Esophagus squamous epithelium (tissue), 5 donors: ENCODE measurements at places on chromosomes 7 and 10. TPM values are rescaled to one million over a fixed set of nuclear protein-coding genes. Genes with fewer than 3 reads are reported as not detected.

DNA sequence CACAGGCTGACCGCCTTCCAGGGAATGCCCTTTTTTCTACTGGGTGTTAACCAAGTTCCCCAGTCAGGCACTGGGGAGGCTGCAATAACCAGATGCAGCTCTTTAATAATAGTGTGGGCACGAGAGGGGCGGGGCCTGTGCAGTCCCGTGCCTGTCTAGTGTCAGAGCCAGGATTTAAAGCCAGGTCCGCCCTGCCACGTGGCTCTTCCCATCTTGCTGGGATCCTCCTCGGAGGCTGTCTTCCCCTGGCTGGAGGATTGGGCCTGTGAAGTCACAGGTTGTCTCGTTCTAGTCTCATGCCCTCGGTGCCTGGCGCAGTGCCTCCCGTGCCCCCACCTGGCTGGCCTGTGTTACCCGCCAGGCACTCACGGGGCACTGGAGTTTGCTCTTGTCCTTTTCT is 25.2 kb downstream of the TMEM120A start:
- peak overlapping the region; percentile 70 for H3K27ac ChIP-seq
- H3K4me1 ChIP-seq = no peaks in the 10 kb centered on the region
- no peak overlapping the region for H3K4me3 ChIP-seq
- H3K27me3 ChIP-seq = no peaks in the 10 kb centered on the region
- H3K36me3 ChIP-seq = peaks cover 66% of the 10 kb centered on the region

DNA sequence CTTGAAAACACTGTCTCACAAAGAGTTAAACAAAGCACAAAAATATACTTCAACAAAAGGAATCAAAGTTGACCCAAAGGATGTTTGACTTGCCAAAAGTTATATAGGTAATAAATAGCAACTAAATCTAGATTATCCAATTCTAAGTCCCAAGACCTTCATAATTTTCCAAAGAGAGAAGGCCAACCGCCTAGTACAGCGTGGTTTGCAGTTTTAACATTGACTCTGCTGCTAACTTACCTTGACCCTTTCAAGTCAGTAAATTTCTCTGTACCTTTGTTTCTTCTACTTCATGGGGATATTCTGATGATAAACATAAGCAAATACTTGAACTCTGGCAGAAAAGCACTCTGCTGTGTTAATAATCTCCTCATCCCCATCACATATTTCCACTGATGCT is 1.9 kb upstream of the GPR22 start:
- H3K36me3 ChIP-seq = no peaks in the 10 kb centered on the region
- DNase-seq = no peak
- H3K27me3 ChIP-seq = no peaks in the 10 kb centered on the region
- no peak overlapping the region for H3K4me3 ChIP-seq
- no peaks in the 10 kb centered on the region for H3K4me1 ChIP-seq

DNA sequence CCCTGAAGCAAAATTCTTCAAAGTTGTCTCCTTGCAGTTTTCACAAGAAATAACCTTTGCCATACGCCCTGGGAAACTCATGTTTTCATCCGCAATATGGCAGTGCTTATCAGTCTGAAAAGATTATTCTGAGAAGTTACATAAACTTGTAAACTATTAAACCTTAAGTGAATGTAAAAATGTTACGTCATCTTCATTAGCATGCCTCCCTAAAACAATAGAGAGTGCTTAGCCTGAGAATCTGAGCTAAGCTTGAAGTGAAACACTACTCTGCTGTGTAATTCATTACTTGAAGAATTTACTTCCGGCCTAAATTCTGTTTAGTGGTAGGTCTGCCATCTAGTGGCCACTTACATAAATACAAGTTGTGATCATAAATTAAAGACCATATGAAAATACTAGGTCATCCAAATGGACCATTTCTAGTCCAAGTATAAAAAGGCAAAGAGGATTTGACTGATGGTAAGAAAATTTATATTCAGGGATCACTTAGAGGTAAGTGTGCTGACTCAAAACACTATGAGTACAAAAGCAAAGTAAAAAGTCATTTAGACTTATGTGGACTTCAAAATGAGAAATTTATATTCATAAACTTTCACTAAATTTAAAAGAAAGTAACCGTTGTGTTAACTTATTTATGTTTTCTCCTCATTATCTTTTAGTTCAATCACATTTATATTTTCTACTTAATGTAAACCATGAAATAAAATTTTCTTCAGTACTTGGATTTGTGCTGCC is 745.1 kb upstream of the LRRTM3 start:
- H3K27ac ChIP-seq = no peak overlapping the region
- no peak for DNase-seq
- no peak overlapping the region for H3K4me3 ChIP-seq
- H3K4me1 ChIP-seq = no peaks in the 10 kb centered on the region
- H3K36me3 ChIP-seq = no peaks in the 10 kb centered on the region
- no peaks in the 10 kb centered on the region for H3K27me3 ChIP-seq

DNA sequence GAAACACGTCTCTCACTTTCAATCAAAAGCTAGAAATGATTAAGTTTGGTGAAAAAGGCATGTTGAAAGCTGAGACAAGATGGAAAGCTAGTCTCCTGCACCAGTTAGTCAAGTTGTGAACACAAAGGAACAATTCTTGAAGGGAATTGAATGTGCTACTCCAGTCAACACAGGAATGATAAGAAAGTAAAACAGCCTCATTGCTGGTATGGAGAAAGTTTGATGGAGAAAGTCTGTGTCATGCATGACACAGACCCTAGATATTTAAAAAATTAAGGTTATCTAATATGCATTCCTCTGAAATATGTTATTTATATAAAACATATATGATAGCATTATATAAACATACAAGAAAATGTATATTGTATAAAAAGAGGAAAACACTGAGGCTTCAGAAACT is 699.4 kb upstream of the FZD8 start:
- no peaks in the 10 kb centered on the region for H3K27me3 ChIP-seq
- H3K36me3 ChIP-seq = no peaks in the 10 kb centered on the region
- H3K4me1 ChIP-seq = no peaks in the 10 kb centered on the region
- no peak overlapping the region for H3K4me3 ChIP-seq
- DNase-seq = no peak

DNA sequence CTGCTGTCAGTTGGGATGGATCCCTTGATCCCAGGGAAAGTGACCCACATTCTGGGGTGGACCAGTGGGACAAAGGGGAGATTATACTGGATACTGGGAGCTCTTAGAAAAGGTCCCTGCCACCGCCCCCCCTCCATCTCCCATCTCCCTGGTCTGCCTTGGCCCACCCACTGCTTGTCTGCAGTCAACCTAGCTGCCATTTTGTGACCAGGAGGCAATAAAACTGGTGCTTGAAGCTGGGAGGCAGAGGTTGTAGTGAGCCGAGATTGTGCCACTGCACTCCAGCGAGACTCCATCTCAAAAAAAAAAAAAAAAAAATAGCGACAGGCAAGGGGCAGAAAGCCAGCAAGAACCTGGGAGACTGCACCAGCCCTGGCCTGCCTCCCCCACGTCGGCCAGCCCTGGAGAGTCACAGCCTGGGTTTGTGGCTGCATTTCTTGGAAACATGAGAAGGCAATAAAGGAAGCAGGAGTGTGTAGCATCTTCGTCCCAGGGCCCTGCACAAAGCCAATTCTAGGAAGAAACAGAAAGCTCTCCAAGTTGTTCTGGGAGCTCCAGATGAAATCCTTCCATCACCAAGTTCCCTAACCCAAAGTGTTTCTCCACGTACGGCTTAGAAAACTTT is 4.7 kb upstream of the ARPC1B start:
- H3K36me3 ChIP-seq = no peaks in the 10 kb centered on the region
- H3K27ac ChIP-seq = no peak overlapping the region
- no peaks in the 10 kb centered on the region for H3K4me1 ChIP-seq
- H3K27me3 ChIP-seq = no peaks in the 10 kb centered on the region
- no peak overlapping the region for H3K4me3 ChIP-seq
- DNase-seq = no peak

- H3K4me3 ChIP-seq = no peak overlapping the region
- DNase-seq = no peak
- no peaks in the 10 kb centered on the region for H3K27me3 ChIP-seq
- no peaks in the 10 kb centered on the region for H3K36me3 ChIP-seq
- H3K27ac ChIP-seq = no peak overlapping the region
These were observed 143.3 kb downstream of the DGKI start for GRCh38 chr7:137703291-137704010.

SHTN1 gene
- 8.6 TPM for total RNA-seq

ANKRD7 gene
- total RNA-seq = not detected
